Activated naive CD4-positive, alpha-beta T cell (primary cell): ENCODE measurements at places on chromosomes 4 and X.

DNA sequence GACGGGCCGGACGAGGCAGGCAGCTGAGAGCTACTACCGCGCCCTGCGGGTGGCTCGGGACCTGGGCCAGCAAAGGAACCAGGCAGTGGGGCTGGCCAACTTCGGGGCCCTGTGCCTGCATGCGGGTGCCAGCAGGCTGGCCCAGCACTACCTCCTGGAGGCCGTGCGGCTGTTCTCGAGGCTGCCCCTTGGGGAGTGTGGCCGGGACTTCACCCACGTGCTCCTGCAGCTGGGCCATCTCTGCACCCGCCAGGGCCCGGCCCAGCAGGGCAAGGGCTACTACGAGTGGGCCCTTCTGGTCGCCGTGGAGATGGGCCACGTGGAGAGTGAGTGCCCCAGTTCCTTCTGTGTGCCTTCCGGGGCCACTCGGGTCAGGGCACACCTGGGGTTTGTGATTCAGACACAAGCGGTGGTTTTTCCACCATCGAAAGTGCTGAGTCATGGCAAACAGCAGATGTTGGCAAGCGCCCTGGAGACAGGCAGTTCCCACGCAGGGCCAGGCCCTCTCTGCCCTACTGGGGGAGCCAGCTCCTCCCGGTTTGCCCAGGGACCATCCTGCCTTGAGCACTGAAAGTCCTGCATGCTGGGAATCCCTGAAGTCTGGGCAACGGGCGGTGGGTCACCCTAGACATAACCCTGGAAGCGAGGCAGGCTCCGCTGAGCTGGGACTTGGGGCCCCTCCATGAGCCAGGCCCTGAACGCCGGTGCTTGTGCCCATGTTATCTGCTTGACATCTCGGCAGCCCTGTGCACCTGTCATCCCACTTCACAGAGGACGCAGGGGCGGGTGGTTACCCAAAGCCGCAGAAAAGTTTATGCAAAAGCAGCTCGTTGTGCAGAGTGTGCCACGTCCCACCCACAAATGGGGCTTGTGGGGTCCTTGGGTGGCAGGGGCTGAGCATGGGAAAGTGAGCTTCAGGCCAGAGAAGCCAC, 29.5 kb downstream of the SH3TC1 start:
- peak; percentile 36 for DNase-seq

GRCh38 chrX:119870626-119871131, 854 bp downstream of the RNF113A start:
- no peak for DNase-seq

DNA sequence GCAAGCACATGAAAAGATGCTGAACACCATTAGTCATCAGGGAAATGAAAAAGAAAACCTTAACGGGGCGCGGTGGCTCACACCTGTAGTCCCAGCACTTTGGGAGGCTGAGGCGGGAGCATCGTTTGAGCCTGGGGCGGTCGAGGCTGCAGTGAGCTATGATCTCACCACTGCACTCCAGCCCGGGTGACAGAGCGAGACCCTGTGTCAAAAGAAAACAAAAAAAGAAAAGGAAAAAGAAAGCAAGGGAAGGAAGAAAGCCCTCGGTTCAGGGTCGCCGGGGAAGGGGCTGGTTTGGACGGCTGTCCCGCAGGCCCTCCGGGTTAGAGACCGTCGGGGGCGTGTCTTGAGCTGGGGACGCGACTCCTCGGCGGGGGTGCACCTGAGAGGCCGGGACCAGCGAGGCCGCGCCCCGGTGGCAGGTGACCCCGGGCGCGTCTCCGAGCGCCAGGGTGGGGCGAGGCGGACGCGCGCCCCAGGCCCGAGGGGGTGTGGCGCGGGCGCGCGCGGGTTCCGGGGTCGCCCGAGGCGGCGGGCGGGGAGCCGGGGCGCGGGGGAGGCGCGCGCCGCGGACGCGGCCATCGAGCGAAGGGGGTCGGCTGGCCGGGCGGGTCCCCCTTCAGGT, 478 bp upstream of the PLXNA3 start:
- DNase-seq: peak; percentile 68

- DNase-seq: no peak
Measured at GRCh38 chr4:145406970-145407369, 74.7 kb upstream of the SMAD1 start.

DNA sequence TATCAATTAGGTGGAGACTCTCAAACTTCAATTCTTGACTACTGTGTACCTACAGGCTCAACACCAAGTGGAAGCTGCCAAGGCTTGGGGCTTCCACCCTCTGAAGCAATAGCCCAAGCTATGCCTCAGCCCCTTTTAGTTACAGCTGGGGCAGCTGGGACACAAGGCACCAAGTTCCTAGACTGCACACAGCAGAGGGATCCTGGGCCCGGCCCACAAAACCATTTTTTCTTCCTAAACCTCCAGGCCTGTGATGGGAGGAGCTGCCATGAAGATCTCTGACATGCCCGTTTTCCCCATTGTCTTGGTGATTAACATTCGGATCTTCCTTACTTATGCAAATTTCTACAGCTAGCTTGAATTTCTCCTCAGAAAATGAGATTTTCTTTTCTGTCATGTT, 3.4 kb upstream of the UGDH start:
- no peak for DNase-seq

DNA sequence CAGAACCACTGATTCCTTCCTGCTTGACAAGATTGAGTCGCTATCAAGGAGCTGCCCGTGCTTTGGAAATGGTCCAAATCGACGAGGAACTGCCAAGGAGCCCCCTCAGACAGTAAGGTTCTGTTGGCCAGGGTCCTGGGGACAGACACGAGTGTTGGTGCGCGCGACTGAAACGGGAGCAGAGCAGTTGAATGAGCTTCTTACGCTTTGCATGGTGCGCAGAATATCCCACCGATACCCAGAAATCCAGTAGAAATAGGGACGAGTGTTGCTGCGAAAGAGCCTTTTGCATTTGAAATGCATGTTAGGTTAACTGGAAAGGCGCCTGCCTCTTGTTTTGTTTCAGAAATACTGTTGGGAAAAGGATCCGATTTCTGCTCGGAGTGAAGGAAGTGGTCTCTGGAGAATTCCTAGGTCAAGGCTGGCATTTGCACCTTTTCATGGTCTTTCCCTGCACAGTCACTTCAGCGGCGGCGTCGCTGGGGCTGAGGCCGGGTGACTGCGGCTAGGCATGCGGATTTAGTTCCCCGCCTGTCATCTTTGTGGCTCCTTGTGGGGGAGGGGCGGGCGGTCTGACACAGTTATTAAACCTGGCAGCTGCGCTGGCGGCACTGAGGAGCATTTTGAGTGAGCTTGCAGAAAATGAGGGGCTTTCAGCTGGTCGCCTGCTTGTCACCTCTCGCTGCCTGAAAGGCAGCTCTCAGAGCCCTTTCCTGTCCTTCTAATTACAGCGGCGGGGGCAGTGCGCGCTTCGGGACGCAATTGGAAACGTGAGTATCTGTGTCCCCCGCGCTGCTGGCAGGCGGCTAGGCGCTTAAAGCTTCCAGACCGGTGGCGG, 51.5 kb upstream of the TRIM2 start:
- peak; percentile 33 for DNase-seq

- no peak for DNase-seq
Measured at GRCh38 chrX:40729598-40730584, 5.5 kb downstream of the MED14 start.

GRCh38 chr4:187550256-187550950, 445.2 kb upstream of the ZFP42 start:
- DNase-seq: no peak

DNA sequence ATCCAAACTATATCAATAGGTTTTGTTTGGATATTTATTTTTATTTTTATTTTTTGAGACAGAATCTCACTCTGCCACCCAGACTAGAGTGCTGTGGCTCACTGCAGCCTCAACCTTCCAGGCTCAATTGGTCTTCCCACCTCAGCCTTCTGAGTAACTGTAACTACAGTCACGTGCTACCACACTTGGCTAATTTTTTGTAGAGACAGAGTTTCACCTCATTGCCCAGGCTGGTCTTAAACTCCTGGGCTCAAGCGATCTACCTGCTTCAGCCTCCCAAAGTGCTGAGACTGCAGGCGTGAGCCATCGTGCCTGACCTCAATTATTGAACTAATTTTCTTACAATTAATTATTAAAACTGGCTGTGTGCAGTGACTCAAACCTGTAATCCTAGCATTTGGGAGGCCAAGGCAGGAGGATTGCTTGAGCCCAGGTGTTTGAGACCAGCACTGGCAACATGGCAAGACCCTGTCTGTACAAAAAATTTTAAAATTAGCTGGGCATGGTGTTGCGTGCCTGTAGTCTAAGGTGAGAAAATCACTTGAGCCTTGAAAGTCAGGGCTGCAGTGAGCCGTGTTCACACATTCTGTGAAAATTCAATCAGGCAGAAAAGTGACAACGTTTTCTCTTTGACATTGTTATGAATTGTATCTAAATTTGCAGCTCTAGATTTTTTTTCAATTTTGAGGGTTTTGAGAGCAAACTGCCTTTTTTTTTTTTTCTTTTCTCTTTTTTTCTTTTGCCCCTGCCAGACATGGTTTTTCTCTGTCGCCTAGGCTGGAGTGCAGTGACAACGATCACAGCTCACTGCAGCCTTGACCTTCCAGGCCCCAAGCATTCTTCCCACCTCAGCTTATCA, 66.0 kb downstream of the UBE2K start:
- no peak for DNase-seq

DNA sequence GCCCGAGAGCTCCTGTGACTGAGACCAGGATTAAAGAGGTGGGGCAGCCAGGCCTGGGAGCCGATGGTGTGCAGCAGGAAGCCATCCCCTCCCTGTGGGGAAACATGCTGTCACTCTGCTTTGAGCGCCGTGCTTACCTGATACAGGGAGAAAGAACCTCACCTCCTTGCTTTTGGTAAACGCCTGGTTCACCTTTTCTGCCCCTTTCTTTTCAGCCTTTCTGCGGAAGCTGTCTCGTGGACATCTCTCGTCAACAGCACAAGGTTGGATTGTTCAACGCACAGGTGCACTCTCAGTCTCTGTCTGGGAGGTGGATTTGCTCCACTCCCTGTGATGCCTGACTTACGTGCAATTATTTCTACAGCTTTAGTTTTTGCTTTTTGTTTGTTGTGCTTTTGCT, 12.0 kb downstream of the ZFYVE28 start:
- DNase-seq: no peak

- no peak for DNase-seq
Measured at GRCh38 chr4:90996813-90997212, 869.6 kb downstream of the CCSER1 start.

DNA sequence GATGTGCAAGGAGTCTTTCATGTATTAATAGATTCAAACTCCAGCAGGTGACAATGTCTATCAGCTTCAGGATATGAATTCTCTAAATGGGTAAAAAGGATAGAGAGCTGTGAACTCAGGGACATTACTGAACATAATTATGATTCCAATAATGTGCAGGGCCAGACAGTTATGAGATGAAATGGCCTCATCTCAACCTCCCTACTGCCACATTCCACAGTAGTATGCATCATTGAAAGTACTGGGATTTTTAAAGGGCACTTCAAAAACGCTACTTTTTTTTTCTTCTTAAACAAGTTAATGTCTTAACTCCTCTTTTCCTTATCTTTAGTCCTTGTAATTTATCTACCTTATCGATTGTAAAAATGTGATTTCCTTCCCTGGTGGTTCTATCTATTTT, 202.0 kb downstream of the APBB2 start:
- no peak for DNase-seq

GRCh38 chrX:63350941-63351616, at the start of gene SPIN4:
Gene SPIN4, minus strand, starts transcription at chrX:63351332. Its CDS starts 513 bp downstream, at chrX:63350819.
- no peak for DNase-seq

DNA sequence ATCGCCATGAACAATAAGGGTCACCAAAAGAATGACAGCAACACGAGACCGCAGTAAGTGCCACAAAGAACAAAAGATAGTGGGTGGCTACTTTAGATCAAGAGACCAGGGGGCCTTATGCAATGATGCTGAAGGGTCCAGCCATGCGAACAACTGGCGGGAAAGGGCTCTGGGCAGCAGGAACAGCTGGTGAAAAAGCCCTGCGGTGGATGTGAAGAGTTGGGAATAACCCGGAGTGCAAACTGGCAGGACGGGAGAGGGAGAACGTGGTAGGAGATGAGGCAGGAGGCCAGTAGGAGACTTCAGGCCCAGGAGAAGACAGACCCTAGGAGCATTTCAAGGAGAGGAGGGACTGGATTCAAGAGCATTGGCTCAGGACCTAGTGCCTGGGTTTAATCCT, 120.2 kb downstream of the AFAP1 start:
- no peak for DNase-seq

DNA sequence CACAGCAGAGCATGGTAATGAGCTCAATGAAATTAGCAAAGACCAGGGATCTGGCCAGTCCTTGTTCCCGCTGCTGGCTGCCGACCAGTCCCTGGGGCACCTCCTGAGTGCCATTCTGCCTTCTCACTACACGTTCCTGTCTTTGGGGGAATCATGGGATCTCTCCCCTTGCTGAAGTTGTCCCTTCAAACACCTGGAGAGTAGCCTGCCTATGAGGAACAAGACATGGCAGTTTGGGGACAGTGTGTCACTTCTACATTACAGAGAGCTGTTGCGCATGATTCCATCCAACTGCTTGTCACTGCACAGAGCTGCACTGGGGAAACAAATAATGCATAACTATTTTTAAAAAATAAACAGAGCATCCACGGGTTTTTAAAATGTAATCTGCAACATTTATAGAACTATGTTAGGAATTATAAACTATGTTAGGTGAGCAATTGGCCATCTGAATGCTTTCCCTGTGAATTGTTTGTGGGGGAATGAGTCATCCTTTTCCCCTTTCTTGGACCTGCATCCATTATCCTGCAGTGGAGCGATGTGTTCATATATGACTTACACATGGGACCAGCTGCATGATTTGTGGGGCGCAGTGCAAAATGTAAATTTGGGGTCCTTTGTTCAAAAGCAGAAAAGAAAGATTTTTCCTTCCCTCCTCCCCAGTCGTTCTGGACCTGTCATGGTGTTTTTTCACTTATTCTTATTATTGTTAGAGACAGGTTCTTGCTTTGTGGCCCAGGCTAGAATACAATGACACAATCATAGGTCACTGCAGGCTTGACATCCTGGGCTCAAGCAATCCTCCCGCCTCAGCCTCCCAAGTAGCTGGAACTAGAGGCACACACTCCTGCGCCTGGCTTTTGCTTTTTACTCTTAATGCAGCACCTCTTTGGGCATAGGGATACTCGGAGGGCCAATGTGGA, 115.0 kb upstream of the TBL1X start:
- no peak for DNase-seq

GRCh38 chr4:76733068-76733771, 164.7 kb downstream of the SOWAHB start:
- no peak for DNase-seq

GRCh38 chrX:9917861-9918260, 49.3 kb upstream of the CLDN34 start:
- no peak for DNase-seq

DNA sequence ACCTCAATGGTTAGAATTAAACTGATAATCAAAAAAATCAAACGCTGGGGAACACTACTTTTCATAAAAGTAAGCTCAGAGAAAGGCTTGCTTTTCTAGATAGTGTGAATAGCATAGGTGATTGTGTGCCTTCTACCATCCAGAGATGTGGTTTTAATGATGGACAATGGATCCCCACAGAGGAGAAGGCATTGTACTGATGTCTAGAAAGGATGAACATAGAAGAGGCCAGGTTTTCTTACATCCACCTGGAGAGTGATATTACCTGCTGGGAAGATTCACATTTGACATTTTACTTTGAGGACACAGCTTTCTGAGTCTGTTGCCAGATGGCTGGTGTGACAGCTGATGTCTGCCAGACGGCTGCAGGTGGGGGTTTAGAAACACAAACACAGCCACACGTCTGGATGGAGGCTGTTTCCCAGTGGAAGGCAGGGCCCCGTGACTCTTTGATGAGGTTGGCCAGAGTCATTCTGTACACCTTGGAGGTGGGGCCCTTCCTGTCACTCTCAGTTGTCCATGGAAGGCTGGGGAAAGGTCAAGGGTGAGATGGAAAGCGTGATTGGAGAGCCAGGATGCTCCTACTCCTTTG, 114.4 kb downstream of the PSAPL1 start:
- no peak for DNase-seq

GRCh38 chrX:63754136-63754859, 30.7 kb downstream of the ARHGEF9 start:
- no peak for DNase-seq
